Calu3 (cell line): ENCODE measurements at places on chromosomes 11 and 22. TPM values are rescaled to one million over a fixed set of nuclear protein-coding genes. Genes with fewer than 3 reads are reported as not detected.

Gene NFAM1
- 0.39 and 0.50 TPM in 2 replicates for total RNA-seq

Gene KDM4D
- 0.68 and 1.2 TPM in 2 replicates for total RNA-seq

Gene ZNRF3
- 23.7 and 24.5 TPM in 2 replicates for total RNA-seq

Gene OR51D1
- total RNA-seq: not detected in 2 replicates

Gene NRGN
- total RNA-seq: 5.8 and 6.0 TPM in 2 replicates

Gene LRP5
- 64.8 and 82.0 TPM in 2 replicates for total RNA-seq

Gene NRIP3
- total RNA-seq: 0.73 and 0.83 TPM in 2 replicates

Gene EIF1AD
- 55.1 and 61.1 TPM in 2 replicates for total RNA-seq

Gene MAML2
- total RNA-seq: 16.7 and 22.7 TPM in 2 replicates

Gene TMEM45B
- 16.1 and 17.7 TPM in 2 replicates for total RNA-seq

- DNase-seq: no peak
Observed at GRCh38 chr11:43537833-43538615, 142.5 kb upstream of the HSD17B12 start.

DNA sequence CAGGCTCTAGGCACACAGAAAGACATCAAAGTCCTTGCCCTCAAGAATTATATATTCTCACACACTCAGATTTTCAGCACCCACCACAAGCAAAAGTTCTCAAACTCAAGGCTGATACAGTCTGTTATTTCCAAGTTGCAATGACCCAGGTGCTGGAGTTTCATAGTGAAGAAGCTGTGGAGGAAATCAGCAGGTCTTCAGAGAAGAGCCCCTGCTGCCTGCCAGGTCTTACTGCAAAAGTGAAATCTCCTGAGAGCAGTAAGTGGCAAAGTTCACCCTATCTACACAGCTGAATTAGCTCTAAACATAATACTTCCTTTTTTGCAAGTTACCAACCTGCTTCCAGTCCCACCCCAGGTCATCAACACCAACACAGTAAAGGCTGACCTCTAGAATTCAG is 64.6 kb downstream of the RPL27A start:
- DNase-seq: no peak

GRCh38 chr11:133560472-133560855 is 28.2 kb upstream of the OPCML start:
- DNase-seq: no peak

- DNase-seq: peak; percentile 85
Observed at GRCh38 chr22:41401781-41402648, 20.3 kb downstream of the TEF start.

- DNase-seq: no peak
Observed at GRCh38 chr11:110081462-110082376, 11.5 kb upstream of the ZC3H12C start.

DNA sequence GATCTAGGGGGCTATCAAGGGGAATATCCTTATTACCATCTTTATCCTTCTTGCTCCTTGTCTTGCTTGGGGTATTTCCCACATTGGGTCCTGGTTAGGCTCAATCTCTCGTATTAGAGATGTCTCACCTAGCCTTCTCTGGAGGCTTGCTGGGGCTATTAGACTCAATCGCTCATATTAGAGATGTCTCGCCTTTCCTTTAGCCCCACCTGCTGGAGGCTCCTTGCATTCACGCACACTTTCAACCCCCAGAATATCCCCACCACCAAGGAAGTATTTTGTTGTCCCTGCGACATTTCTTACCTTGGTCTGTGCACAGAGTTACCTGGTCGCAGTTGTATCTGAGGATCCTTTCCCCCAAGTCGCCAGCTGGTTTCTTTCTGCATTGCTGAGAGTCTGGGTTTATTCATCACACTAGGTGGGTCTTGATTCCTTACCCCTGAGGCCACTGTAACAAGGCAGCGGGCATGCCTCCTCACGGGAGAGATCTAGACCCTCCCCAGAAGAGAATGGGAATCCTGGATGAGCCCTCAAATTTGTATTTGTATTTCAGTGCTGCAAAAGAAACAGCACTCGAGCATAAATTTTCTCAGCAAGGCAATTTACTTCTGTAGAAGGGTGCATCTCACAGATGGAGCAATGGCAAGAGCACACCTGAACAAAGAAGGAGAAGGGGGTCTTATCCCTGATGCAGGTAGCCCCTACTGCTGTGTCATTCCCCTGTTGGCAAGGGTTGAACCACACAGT is 15.9 kb upstream of the HYLS1 start:
- DNase-seq: peak; percentile 20

- DNase-seq: no peak
Observed at GRCh38 chr22:23437779-23438178, 142.3 kb downstream of the IGLL1 start.

- no peak for DNase-seq
Observed at GRCh38 chr11:2464451-2465165, 19.8 kb downstream of the KCNQ1 start.

DNA sequence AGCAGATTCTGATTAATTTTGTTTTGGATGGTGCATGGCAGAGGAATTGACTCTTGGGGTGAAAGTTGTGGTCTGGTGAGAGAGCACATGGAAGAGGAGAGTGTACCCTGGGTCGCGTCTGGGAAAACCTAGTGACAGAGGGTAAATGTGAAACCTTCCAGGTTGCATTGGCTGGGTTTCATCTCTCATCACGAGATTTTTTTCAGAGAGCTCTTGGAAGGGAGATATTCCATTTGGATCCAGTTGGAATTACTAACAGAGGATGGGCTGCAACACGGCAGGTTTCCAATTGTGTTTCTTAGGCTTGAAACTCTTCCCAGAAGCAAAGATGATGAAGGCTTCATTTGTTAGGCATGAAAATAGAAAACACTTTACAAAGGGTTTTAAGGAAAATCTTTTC is 109.7 kb upstream of the MTMR2 start:
- no peak for DNase-seq

GRCh38 chr11:2847561-2847960 is 38.0 kb downstream of the CDKN1C start:
- no peak for DNase-seq

- DNase-seq: peak; percentile 94
Observed at GRCh38 chr11:2888266-2888968, 2.8 kb upstream of the CDKN1C start.

GRCh38 chr11:35106595-35106994 is 32.4 kb upstream of the CD44 start:
- no peak for DNase-seq

DNA sequence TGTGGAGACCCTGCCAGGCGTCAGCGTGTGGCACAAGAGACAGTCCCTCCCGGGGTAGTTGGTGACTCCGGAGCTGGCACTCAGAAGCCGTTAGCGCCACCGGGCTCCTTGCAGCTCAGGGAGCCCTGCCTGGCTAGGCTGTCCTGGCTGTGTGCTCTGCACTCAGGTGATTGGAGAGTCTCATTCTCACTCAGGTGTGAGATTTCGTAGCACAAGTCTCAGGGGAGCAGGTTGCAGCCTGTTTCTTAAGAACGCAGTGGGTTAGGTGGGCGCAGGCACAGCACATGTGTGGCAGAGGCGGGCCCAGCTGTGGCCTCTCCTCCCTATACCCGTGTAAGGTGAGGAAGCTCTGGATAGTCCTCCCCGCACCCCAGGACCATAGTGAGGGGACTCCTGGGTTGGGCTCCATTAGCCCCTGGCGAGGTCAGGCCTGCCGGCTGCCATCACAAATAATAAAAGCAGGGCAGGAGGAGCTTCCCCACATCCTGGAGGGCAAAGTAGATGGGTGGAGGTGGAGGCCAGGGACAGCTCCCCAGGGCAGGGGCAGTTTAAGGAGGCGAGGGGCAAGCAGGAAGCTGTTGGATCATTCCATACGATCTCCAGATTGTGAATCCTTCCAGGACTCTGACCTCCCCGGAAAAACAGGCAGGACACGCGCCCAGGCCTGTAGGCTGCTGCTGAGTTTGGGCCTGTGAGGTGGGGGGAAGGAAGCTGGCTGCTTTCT is 39.4 kb downstream of the SBF1 start:
- DNase-seq: no peak

- DNase-seq: no peak
Observed at GRCh38 chr11:112523477-112523876, 262.8 kb upstream of the PLET1 start.

DNA sequence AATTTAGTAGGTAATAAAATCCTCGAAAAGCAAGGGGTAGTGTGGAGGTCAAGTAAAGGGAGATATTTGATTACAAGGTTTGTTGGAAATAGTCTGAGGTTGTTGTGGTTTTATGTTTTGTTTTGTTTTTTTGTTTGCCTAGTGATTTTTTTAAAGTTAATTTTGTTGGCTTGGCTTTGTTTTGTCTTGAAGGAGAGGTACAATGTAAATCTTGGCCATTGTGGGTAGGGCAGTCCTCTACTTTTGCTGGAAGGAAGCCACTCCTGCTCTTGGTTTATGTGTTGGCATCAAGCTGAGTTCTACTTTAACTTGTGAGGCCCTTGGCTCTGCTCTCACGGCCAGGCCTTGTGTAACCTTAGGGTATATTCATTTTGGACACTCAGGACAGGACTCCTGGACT is 3.2 kb downstream of the AMOTL1 start:
- no peak for DNase-seq

DNA sequence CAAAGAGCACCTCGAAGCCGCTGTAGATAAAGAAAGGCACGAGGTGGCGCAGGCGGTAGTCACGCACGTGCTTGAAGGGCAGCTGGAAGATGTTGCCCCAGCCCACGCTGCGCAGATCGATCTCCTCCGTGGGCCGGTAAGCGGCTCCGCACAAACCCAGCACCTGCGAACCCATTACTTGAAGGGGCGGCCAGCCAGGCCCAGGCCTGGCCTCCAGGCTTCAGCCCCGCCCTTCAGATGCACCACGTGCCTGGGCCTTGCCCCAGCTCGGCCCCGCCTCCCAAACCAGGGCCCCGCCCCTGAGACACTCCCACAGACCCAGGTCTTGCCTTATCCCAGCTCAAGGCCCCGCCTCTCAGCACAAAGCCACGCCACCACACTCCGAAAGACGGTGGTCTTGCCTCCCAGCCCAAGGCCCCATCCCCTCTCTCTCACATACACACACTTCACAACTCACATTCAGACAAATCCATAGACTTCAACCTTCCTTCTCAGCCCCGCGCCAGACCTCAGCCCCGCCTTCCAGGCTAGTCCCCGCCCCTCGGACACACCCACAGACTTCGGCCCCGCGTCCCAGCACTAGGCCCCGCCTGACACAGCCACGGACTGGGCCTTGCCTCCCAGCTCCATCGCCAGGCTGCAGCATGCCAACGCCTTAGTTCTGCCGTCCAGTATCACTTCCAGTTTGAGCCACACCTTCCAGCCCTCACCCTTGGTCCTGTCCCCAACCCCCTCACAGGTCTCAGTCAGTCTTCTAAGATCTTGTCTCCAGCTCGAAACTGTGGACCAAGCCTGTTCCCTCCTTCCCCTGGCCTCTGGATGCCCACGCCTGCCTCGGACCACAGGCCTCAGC is 7.0 kb downstream of the UNC93B1 start:
- peak; percentile 62 for DNase-seq

- no peak for DNase-seq
Observed at GRCh38 chr22:29149841-29150555, 55.7 kb upstream of the EMID1 start.

- DNase-seq: no peak
Observed at GRCh38 chr11:71425409-71425808, 22.8 kb downstream of the DHCR7 start.

- no peak for DNase-seq
Observed at GRCh38 chr22:20169253-20169822, 18.5 kb upstream of the CCDC188 start.

DNA sequence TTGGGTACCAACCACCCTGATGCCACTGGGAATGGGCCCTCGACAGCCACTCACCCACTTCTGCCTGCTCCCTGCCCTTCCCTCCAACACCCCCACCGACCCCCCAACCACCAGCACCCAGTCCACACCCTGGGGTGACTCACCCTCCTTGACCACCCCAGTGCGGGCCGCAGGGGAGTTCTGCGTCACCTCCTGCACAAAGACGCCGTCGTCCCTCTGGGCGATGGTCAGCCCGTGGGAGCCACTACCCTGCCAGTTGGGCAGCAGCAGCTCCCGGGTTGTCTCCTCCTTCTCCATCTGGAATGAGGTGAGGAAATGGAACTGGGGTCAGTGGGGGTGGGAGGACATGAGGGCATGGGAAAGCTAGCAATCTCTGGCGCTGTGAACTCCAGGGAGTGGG is 10.8 kb downstream of the AHNAK start:
- no peak for DNase-seq

GRCh38 chr11:17595526-17596309 is 48.7 kb downstream of the OTOG start:
- DNase-seq: no peak

DNA sequence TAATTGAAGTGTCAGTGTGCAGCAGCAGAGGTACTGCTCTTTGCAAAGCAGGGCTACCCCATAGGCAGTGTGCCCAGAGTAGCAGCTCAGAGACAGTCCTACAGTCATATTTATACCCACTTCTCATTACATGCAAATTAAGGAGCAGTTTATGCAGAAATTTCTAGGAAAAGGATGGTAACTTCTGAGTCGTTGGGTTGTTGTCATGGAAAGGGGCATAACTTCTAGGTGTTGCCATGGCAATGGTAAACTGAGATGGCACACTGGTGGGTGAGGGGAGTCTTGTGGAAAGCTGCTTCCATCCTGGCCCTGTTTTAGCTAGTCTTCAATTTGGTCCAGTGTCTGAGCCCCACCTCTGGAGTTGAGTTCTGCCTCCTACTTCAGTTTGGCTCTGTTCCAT is 77.4 kb downstream of the MN1 start:
- DNase-seq: no peak

- no peak for DNase-seq
Observed at GRCh38 chr11:44946263-44946662, 4.4 kb downstream of the TP53I11 start.

DNA sequence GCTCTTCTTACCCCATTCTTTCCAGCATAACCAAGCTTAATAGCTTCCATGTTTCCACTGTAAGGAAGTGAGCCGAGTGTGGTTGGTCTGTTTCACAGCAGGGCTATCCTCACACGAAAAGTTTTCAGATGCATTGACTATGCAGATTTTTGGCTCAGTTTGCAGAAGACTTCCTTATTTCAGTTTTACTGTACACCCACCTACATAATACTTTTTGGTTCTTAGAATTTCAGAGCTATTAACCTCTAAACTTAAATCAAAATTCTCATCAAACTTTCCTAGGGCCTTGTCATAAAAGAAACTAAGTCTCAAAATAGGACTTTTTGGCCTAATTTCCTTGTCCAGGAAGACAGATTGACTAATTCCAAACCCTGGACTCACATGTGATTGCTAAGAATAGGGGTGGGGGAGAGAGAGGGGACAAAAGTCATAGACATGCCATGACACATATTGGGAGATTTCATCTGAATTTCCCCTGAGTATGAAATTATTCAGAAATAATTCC is 7.3 kb upstream of the EHF start:
- DNase-seq: no peak

DNA sequence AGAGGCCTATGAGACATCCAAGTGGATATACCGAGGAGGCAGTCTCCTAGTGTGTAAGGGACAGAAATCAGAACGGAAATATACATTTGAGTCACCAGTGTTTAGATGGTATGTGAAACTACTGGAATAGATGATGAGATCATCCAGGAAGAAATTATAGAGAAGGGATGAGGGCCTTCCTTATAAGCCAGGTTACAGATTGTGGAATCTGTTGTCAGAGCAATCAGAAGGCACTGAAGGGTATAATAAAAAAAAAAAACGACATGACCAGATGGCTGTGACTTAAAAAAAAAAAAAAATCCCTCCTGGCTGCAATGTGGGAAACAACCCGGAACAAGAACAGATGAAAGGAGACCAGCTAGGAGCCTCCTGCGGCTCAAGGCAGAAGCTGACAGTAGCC is 2.7 kb downstream of the MAJIN start:
- DNase-seq: no peak
